ENCODE measurements at places on chromosomes 3 and 15. TPM values are rescaled to one million over a fixed set of nuclear protein-coding genes. Genes with fewer than 3 reads are reported as not detected.

Gene IL17RC
- 42.7 TPM for total RNA-seq

Gene TMEM108
- total RNA-seq: under 0.01 TPM

Gene CLSTN2
- total RNA-seq: 0.73 TPM

Gene TICRR
- total RNA-seq: 4.7 TPM

Gene PLA2G4B
- total RNA-seq: 0.62 TPM

Gene CHL1
- 64.7 TPM for total RNA-seq
